ENCODE measurements at places on chromosomes 5 and 9. TPM values are rescaled to one million over a fixed set of nuclear protein-coding genes. Genes with fewer than 3 reads are reported as not detected.

- H3K4me3 ChIP-seq: no peak overlapping the region
- H3K27ac ChIP-seq: no peak overlapping the region
- H3K36me3 ChIP-seq: no peaks in the 10 kb centered on the region
- no peaks in the 10 kb centered on the region for H3K4me1 ChIP-seq
- H3K27me3 ChIP-seq: no peaks in the 10 kb centered on the region
Observed at GRCh38 chr5:163312598-163312997, 124.8 kb upstream of the CCNG1 start.

The RANBP3L gene
- not detected for total RNA-seq

DNA sequence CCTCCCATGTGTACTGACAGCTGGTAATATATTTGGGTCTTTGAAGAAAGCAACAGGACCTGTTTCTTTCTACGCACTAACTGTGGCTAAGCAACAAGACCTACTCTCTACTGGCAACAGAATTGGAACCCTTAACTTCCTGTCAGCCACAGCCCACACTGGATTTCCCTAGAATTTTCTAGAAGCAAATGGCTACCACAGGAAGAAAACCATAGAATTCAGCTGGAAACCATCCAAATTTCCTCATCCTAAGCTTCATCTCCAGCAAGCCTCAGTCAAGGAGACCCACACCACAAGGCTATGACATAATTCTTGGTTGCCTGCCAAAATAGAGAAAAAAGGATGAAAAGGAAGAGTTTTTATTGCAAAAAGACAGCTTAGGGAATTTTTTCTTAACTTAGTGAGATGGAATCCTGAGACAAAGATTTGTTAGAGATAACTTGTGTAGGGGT is 171.8 kb upstream of the TNC start:
- H3K27me3 ChIP-seq: no peaks in the 10 kb centered on the region
- no peaks in the 10 kb centered on the region for H3K36me3 ChIP-seq
- no peaks in the 10 kb centered on the region for H3K4me1 ChIP-seq
- H3K27ac ChIP-seq: no peak overlapping the region
- DNase-seq: no peak
- no peak overlapping the region for H3K4me3 ChIP-seq

DNA sequence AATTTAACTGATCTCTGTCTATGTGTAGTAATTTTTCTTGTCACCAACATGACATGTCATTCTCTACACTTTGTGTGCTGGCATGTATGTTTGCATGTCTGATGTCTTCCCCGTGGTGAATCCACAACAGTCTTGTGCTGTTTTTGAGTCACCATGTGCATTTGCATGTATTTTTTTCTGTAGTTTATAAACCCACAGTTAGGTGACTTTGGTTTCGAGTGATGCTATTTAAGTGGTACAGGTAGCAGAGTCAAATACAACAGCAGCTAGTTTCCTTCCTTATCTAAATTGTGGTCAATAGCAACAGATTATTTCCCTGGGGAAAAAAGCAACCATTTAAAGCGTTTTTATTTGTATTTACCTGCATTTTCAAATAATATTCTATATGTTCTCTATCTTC is 89.9 kb upstream of the FSD1L start:
- no peaks in the 10 kb centered on the region for H3K4me1 ChIP-seq
- no peak for DNase-seq
- no peak overlapping the region for H3K27ac ChIP-seq
- no peaks in the 10 kb centered on the region for H3K27me3 ChIP-seq
- H3K36me3 ChIP-seq: no peaks in the 10 kb centered on the region

DNA sequence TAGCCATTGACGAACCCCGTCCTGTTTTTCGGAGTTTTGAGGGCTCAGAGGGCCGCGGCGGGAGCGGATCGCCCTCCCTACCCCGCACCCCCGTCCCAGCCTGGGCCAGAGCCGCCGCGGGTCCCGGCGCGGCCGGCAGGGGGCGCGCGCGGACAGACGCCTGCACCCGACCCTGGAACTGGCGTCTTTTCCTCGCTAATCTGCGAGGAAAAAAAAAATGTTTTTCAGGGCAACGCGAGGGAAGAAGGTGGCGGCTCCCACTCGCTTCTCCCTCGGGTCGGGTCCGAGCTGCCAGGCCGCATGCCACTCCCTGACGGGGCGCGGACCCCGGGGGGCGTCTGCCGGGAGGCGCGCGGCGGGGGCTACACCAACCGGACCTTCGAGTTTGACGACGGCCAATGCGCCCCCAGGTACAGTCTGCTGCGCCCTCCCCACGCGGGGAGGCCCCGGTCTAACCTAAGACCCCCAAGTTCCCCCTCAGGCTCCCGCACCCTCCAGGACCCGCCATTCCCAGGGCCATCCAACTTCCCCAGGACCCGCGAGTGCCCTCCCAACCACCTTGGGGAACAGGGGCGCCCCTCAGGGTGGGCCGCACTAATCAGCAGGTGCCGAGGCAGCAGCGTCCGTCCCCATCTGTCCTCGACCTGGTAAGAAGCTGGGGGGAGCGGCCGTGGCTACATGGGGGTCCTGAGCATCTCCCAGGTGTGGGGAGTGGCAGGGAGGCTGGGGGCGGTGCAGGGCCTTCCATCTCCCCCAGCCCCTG is at the start of gene KCNT1:
TSS of gene KCNT1 (plus strand) at position 227 of the 763 bp plus-strand sequence. CDS start at position 301, 74 bp downstream.
- no peak within 1 kb of the TSS for H3K27ac ChIP-seq
- no peaks in the 10 kb centered on the region for H3K36me3 ChIP-seq
